Activated naive CD4-positive, alpha-beta T cell treated with anti-CD3 and anti-CD28 coated beads, Interleukin-2, amount 10 ng/mL, durations not matched to agents 7 days and 5 days (primary cell): ENCODE measurements at places on chromosomes 4 and X.

DNA sequence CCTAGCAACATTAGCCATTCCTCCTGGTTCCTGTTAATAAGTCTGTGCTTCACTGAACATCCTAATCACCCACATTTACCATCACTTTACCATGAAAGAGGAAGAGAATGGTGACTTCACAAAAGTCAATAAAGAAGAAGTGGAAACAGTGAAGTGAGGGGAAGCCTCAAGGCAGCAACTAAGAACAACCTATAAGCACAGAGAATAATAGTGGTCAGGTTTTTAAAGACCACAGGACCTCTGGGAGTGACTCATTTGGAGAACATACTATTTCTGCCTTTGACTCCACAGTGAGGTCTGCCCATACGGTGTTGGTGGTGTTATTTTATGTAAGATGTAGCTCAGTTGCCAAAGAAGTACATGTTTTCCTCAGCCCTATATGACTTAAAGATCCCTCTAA, 86.0 kb upstream of the TET2 start:
- DNase-seq, result no peak

GRCh38 chr4:82629238-82630000, 67.6 kb upstream of the TMEM150C start:
- DNase-seq, result no peak

GRCh38 chr4:182278729-182279128, 35.5 kb downstream of the TENM3 start:
- DNase-seq, result no peak

DNA sequence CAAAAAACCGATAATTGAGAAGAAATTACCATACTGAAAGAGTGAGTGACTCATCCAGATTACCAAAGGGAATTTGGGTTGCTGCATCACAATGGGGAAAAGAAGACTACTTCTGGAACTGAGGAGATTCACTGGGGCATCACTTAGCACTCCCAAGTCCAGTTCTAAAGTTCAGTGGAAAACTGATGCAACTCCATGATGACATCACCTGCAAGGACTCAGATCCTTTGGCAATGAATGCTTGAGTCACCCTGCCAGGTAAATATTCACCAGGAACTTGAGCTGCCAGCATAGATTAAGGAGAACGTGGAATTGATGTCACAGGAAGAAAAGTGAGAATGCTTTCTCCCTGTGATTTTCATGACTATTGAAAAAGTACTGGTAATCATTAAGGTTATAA, 32.0 kb upstream of the SMIM10L2A start:
- DNase-seq, result no peak

- DNase-seq, result no peak
These were observed 1.1 kb downstream of the CFAP299 start for GRCh38 chr4:80336582-80336981.

DNA sequence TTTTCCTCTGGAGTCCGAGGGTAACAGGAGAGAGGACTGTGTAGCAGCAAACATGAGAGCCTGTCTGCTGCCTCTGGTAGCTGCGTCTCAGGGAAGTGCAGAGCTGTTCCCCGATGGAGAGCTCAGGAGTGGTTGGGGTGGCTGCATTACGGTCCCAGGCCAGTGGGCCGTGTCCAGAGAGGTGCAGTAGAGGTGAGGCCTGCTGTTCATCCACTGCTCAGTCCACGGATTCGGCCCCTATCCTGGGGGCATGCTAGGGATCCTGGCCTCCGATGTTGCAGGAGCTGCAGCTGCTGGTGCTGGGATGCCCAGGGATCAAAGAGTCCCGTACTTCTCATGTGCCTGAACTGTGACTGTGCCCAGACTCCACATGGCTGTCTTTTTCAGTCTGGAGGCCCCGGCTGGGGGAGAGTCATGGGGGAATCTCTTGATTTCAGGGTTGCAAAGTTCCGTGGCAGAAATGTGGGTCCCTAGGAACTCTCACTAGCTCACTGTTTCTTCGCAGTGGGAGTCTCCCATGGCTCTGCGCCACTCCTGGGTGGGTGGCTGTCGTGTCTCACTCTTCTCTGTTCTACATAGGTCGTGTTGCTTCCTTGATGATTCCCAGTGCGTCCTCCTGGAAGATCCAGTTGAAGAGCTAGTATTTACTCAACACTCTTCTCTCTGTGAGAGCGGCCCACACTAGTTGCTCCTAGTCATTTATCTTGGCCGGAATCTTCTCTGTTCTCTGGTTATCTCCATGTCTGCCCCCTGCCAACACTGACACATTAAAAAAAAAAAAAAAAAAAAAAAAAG, 109.5 kb upstream of the CENPE start:
- DNase-seq, result no peak

DNA sequence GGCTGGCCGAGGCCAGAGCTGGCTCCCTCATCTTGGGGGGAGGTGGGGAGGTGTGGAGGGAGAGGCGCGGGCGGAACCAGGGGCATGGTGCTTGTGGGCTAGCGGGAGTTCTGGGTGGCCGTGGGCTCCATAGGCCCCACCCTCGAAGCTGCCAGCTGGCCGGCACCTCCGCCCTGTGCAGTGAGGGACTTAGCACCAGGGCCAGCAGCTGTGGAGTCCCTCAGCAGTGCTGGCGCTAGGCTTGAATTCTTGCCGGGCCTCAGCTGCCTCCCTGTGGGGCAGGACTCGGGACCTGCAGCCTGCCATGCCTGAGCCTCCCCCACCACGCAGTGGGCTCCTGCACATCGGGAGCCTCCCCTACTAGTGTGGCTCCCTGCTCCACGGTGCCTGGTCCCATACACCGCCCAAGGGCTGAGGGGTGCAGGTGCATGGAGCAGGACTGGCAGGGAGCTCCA, 603.3 kb downstream of the PCDH18 start:
- DNase-seq, result no peak

DNA sequence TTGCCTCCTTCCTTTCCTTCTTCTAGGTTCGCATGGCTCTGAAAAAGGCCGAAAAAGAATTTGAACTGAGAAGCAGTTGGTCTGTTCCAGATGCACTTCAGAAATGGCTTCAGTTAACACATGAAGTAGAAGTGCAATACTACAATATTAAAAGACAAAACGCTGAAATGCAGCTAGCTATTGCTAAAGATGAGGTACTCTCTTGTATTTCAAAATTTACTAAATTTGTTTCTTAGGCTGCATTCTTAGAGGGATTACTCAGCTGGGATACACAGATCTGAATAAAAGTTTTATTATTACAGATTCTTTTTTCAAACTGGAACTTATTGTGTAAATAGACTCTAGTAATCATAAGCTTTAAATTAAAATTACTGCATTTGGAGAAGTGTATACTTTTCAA, 146.9 kb downstream of the STIM2 start:
- DNase-seq, result no peak

GRCh38 chrX:41333003-41333743, 789 bp upstream of the DDX3X start:
- DNase-seq, result peak; percentile 89

DNA sequence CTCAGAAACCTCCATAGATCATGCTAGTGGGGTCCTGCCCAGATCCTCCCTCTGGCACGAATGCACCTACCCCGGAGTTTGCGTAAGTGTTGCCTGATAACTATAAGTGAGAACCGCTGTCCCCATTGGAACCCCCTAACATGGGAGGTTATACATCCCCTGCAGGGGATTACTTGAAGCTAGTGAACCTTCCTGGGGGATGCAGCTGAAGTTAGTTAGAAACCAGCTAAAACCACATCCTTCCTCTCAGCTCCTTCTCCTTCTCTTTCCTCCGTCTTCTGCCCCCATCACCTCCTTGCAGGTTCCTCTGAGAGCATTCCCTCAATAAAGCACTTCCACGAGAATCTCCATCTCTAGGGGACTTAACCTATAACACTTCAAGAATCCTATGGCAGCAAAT, 95.0 kb downstream of the ZNF827 start:
- no peak for DNase-seq

GRCh38 chr4:129515356-129515755, 419.4 kb downstream of the C4orf33 start:
- no peak for DNase-seq

DNA sequence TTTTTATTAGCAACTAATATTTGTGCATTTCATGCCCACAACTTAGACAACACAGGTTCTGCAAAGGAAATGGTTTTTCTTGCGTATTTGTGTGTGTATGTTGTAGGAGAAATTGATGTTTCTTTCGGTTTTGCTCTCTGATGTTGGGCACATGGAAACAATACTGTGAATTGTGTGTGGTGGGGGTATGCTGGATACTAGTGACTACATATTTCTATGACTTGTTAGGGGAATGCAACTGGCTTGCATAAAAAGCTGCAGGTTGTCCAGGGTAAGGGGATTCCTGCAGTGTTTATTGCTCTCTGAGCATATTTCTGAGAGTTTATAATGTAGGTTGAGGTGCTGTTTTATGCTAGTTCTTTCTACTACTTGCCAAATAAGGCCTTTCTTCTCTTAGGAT, 11.6 kb downstream of the DLG3 start:
- no peak for DNase-seq

DNA sequence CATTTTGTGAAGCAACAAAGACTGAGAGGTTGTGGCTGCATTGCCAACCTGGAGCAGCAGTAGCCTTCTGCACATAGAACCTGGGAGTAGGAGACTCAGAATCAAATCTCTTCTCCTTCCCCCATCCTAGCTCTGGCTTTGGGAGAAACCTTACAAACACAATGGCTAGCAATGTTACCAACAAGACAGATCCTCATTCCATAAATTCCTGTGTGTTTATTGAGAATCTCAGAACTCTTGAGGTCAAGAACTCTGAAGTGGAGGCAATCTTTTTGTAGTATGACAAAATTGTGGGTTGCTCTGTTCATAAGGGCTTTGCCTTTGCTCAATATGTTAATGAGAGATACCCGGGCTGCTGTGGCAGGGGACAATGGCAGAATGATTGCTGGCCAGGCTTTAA, 406.7 kb upstream of the SPANXN1 start:
- no peak for DNase-seq

DNA sequence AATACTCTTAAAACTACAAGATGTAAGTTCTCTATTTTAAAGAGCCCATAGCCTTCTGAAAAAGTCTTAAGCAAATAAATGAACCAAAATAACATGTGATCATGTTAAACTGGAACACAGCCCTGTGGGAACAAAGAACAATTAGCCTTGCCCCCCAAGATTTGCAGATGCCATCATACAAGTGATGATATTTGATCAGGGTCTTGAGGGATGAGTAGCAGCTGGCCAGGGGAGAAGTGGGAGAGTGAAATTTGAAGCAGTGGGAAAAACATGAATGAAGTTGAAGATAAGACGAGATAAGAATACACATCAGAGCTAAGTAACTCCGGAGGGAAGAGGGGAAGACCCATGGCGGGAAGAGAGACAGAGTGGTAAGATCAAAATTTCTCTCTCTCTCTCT, 450.1 kb upstream of the FTHL17 start:
- DNase-seq, result no peak

- DNase-seq, result no peak
These were observed 7.1 kb downstream of the NDUFA1 start for GRCh38 chrX:119878740-119879139.

GRCh38 chr4:173417833-173418232, 18.9 kb upstream of the SCRG1 start:
- DNase-seq, result no peak

GRCh38 chr4:3331511-3332394, 38.9 kb downstream of the RGS12 start:
- DNase-seq, result no peak

- DNase-seq, result no peak
These were observed 63.1 kb downstream of the COX18 start for GRCh38 chr4:73006286-73006990.

- DNase-seq, result no peak
These were observed 95.7 kb upstream of the AFAP1 start for GRCh38 chr4:8035371-8035780.

DNA sequence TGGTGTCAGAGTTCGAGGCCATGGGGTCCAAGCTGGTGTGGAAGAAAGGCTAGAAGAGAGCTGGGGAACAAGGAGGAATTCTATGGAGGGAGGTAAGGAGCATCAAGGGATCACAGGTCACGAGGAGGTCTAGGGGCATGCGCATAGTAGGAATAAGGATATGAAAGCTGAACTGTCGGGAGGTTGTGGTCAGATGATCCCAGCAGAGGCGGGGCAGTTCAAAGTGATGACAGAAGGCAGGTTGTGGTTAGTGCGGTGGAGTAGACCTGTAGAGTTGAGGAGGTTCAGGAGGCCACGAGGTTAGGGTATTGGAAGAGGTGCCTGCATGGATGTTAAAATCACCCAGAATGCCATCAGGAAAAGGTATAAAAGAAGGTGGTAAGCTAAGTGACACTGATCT, 156.3 kb downstream of the TMEM164 start:
- no peak for DNase-seq

DNA sequence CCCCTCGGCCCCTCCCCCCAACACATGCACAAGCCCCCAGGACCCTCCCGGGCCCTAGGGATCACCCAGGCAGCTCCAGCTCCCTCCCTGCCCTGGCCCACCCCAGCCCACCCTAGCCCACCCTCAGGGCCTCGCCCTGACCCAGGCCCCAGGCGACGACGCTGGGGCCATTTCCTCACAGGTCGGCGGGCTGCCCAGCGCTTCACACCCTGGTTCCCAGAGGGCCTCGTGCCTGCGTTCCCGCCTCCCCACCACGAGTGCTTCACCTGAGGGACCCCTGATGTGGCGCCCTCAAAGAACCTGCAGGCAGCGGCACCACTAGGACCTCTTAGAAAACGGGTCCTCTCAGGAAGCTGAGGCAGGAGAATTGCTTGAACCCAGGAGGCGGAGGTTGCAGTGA, 341 bp downstream of the FAM9B start:
- no peak for DNase-seq

DNA sequence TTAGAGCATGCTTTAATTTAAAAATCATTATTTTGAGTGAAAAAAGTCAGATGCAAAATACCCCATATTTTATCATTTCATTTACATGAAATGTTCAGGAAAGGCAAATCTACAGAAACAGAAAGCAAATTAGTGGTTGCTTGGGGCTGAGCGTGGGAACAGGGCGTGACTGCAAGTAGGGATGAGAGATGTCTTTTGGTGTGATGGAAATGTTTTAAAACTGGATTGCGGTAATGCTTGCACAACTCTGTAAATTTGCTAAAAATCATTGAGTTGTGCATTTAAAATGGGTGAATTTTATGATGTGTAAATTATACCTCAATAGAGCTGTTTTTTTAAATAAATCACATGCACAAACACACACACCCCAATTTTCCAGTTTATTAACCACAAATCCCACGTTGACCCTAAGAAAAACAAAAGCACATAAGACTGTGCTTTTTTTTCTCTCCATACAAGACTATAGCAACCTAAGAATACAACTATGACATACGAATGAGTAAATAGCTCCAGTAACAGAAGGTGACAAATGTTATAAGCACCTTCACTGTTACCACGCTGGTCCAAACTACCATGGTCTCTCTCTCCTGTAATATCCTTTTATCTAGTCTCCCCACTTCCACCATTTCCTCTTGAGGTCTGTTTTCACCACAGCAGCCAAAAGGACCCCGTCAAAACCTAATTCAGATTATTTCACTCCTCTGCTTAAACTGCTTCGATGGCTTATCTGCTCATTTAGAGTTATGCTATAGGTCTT, 37.2 kb downstream of the FRMD7 start:
- DNase-seq, result peak; percentile 21
